ENCODE measurements at places on chromosomes 4 and X.

DNA sequence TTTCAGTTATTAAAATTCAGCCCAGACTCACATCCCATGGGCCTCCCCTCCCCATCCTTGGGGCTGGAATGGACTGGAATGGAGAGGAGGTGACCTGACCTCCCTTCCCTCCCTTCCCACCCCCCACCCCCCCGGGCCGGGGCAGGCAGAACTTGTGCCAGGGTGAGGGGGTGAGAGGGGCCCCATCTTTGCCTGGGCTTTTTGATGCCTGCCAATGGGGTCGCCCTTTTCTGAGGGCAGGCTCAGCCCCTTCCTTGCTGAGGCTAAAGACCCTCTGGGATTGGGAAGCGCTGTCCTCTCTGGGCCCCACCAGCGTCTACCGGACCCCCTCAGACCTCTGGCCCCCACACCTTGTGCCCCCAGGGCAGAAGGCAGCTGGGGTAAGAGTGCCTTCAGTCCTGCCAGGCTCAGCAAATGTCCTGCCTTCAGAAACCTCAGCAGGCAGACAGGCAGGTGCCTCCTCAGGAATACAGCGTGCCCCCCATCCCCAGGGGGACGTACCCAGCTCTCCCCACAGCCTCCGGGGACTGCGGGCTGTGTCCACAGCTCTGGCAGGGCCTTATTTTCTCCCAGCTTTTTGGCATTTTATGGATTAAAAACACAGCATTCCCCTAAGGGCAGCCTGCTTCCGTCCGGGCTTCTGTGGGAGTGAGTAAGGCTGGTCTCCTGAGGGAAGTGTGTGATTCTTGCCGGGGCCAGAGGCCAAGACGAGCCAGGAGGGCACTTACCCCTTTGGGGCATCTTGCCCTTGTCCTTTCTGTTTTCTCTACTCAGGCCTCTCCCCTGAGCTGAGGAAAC lies 12.6 kb upstream of the CCNQ start:
- no peak for DNase-seq

DNA sequence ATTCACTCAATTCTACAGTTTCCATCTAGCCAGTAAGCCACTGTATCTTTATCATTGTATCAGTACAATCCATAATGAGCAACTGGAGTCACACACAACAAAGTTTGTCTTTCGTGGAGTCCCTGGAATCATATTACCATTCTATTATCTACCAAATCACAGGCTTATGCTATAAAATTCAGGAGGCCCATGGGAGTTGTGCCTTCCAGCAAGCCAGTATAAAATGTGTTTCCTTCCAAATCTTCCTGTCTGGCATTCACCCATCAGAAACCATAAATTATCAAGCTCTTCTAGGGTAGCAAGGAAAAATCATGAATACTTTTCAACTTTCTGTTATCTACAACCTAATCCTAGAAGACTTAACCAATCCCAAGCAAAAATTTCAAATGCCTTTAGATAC lies 1383.3 kb upstream of the PCDH7 start:
- no peak for DNase-seq

DNA sequence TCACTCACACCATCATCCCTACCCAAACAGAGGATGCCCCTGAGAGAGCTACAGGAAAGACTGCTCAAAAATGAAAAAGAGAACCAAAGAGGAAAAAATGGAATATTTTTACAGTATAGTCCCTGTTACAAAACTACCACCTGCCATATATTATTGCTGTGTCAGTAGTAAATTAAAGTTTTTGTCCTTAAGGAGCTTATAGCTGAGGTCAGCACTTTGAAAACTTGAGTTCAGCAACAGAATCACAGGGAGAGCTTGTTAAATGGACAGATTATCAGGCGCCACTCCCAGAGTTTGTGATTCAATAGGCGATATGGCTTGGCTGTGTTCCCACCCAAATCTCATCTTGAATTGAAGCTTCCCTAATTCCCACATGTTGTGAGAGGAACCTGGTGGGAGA lies 71.9 kb upstream of the FAM9A start:
- no peak for DNase-seq

DNA sequence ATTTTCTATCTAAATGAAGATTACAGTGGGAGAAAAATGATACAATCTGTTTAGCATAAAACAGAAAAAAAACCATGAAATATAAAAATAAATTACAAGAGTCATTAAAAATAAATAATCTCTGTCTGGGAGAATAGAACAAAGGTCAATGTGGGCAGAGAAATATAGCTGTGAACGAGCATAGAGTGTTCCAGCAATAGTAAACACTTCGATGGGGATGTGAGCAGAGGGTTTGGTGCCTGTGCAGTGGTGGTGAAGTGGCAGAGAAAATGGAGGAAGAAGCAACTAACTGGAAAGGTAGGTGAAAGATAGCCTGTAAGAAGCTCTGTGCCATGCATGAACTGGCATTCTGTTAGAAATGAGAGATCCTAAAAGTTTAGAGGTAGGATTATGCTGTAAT lies 64.9 kb downstream of the ANKRD50 start:
- DNase-seq, result no peak

- no peak for DNase-seq
Observed at GRCh38 chr4:47471064-47471463, 7.6 kb upstream of the COMMD8 start.

DNA sequence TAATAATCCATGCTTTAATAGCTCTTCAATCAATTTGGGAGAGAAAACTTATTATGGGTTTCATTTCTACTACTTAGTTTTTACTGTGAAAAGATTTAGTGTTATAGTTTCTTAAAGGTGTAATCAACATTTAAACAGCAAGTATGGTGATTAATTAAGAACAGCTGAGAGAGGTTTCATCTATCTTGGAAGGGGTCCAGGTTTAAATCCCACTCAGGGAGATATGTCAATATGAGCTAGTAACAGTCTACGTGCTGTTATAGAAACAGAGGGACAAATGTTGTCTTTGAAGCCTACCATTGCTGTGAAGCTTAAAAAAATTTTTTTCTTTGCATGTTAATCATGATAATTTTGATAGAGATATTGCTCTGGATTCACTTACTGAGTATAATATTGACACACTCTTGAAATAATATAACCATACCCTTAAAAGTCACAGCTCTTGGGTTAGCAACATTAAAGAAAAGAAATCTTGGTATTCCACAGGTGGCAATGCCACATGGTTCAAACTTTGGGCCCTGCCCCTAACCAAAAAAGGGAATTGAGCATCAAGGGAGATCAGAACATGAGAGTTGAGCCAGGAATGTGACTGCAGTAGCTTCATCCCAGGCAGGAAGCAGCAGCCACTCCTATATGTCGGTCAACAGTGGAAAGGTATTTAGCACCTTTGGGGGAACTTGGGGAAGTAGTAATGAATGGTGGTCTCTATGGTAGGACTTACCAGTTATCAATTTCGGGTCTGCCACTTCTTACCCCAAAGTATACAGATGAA lies 107.8 kb downstream of the ANK2 start:
- no peak for DNase-seq

GRCh38 chrX:30822764-30823163 lies 66.3 kb downstream of the TAB3 start:
- no peak for DNase-seq

Data from SW480 (cell line).